CD4-positive, alpha-beta T cell (primary cell): ENCODE measurements at places on chromosomes 2 and 18.

DNA sequence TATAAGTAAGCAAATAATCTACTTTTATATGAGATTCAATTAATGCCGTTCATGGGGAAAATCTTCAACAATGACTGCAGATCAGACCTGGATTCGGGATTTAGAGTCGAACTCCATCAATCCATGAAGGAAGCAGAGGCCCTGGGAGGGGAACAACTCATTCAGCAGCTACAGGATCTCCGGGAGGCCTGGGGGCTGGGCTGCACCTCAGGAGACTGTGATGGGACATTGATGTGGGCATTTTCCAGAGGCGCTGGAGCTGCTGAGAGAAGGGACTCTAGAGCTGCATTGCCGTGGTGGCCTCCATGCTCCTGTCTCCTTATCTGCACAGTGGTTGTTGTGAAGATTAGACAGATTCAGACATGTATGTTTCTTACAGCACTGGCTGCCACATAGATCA is 76.9 kb downstream of the MYT1L start:
- no peak for DNase-seq

DNA sequence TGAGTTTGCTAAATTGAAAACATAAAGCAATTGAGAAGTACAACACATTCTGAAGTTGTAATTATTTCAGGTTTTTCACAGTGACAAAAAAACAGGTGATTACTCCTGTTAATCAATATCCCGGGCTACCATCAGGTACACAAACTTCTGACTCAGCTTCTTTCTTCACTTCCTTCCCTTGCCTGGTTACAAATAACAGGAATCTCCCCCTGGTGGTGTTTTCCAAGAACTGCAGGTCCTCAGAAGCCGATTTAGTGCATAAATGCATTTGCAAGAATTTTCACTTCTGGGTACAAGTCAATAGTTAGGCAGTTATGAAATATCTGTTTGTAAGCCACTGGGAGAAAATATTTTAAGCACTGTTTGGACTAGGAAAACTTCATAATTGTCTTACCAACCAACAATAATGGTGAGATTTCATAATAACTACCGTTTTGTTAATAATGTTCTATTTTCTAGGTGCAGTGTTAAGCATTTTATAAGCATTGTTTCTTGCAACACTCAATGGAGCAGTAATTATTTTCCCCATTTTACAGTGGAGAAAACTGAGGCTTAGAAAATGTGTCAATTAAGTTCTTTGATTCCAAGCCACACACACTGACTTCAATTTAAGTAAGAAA is 12.4 kb upstream of the GMCL1 start:
- peak; percentile 71 for DNase-seq

DNA sequence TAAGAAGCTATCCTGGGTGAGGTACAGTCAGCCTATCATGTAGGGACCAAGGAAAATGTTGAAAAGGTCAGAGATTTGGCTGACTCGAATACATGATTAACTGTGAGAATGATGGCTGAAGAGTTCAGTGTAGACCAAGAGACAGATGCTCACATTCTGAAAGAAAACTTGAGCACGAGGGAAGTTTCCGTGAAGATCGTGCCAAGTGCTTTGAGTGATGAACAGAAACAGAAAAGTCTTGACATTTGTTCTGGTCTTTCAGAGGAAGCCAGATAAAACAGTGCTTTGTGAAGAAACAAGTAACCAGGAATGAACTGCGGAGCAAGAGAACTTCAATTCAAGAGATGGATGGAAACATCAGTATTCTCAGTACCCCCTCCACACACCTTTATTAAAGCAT is 500.3 kb upstream of the SMIM21 start:
- DNase-seq = no peak

GRCh38 chr2:98180456-98180855 is 93.5 kb downstream of the VWA3B start:
- no peak for DNase-seq

DNA sequence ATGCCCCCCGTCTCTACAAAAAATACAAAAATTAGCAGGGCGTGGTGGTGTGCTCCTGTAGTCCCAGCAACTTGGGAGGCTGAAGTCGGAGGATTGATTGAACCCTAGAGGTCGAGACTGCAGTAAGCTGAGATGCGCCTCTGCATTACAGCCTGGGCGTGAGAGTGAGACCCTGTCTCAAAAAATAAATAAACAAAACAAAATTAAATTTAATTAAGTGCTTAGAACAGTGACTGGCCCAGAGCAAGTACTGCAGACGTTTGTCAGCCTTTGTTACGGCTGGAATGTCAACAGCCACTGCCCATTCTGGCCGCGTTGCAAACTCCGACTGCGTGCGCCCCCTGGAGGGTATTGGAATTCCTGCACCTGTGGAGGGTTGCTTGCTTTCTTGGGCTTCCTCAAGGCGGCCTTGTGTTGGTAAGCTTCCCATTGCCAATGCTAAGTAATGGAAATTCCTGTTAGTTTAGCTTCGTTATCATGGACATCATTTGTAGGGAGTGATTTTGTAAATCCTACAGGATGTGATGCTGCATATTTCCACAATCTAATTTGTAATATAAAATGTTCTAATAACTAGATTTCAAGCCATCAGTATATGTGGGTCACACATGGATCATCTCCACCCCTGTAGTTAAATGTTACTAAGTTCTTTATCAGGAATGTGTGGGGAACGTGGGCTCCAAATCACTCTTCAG is 15.9 kb upstream of the ATP6V1B1 start:
- DNase-seq = peak; percentile 58

- no peak for DNase-seq
Measured at GRCh38 chr2:161555826-161556225, 68.4 kb upstream of the SLC4A10 start.

GRCh38 chr18:57806201-57806977 is 3.3 kb upstream of the ATP8B1 start:
- no peak for DNase-seq
